ENCODE measurements at places on chromosomes 5 and 9.

DNA sequence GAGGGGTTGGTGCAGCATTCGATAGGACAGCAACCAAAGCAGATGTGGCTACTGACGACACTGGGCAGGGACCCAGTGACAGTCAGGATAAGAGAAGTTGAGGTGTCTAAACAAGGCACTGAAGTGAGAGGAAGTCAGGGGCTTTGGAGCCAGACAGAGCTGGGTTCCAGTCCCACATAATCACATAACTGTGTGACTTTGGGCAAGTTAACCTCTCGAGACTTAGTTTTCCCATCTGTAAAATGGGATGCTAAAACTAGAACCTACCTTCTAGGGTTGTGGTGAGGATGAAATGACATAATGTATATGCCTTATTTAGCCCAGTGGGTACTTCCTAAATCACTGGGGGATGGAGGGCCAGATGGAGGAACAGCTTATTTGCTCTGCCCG lies 3.1 kb downstream of the ANGPTL2 start:
- DNase-seq: no peak

GRCh38 chr9:131310833-131311554 lies 21.5 kb downstream of the PLPP7 start:
- no peak for DNase-seq

- no peak for DNase-seq
These were observed 186.2 kb downstream of the GLIS3 start for GRCh38 chr9:4113711-4114110.

DNA sequence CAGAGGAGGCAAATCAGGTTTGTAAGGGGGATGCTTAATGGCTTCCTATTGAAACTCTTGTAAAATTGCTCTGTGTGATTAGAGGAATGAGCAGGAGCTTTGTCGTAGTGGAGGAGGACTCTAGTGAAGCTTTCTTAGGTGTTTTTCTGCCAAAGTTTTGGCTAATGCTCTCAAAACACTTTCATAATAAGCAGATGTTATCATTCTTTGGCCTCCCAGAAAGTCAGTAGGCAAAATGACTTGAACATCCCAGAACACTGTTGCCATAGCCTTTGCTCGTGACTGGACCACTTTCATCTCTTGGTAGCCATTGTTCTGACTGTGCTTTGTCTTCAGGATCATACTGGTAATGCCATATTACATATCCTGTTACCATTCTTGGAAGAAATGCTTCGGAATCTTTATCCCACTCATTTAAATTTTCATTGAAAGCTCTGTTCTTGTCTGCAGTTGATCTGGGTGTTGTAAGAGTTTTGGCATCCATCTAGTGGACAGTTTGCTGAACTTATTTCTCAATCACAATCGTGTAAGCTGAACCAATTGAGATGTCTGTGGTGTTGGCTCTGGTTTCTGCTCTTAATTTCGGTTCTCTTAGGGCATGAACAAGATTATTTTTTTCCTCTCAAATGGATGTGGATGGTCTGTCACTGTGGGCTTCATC lies 187.6 kb downstream of the COMMD10 start:
- DNase-seq: no peak

GRCh38 chr9:130193103-130193502 lies 20.9 kb downstream of the NCS1 start:
- no peak for DNase-seq

DNA sequence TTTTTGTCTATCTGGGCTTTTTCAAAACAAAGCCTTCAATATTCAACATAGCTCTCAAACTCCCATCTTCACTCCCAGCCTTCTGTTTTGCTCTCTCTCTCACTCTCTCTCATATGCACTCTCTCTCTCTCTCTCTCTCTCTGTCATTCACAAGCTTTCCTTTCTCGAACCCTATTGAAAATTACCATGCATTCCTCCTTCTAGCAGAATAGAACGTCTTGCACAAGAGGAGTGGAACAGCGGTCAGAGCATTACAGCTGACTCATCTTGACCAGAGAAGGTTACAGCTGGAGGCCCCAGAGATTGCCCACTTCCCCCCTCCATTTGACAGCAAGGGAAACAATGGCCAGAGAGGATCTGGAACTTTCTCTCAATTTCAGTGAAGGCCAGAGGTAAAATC lies 51.0 kb upstream of the LIFR start:
- DNase-seq: peak; percentile 34

- DNase-seq: no peak
These were observed 348.2 kb upstream of the CCNG1 start for GRCh38 chr5:163089230-163089629.

DNA sequence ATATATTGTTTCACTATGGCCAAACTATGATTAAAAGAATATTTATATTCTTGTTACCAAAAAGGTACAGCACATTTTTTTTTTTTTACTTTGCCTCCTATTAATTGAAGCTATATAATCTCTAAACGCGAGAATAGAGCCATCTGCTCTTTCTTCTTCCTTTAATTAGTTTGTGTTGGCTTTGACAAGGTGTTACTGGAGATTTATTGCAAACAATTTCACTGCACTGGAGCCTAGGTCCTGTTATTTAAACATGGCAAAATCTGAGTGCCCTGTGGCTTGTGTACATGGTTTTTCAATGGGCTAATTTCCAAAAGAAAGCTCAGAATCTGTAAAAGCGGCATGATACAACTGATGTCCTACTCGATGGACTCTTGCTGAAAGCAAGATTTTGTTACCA lies 40.8 kb upstream of the GABRG2 start:
- no peak for DNase-seq

Data from NCI-H460 (cell line).